ENCODE measurements at places on chromosomes 13 and 19.

DNA sequence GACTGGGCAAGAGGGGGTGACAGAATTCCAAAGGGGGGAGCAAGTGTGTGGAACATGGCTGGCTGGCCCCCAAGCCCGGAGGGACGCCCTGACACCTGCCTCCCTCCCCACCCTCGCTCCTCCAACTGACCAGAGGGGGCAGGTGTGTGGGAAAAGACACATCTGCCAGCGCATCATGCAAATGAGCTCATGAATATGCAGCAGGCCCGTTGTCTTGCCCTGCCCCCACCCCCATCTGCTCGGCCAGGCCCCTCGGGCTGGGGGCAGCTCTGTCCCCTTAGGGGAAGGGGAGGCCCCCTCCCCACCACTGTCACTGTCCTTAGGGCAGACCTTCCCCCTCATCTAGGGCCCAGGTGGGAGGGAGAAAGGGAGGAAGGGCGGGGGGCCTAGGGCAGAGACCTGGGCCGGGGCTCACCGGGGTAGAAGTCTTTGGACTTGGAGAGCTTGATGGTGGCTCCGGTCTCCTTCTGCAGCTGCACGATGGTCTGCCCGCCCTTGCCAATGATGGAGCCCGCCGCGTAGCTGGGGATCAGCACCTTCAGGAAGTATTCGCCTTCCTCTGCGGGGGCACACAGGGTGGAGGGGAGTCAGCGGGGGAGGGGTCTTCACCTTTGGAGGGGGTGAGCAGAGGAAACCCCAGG lies 12.9 kb downstream of the NOVA2 start:
- no peak for DNase-seq

DNA sequence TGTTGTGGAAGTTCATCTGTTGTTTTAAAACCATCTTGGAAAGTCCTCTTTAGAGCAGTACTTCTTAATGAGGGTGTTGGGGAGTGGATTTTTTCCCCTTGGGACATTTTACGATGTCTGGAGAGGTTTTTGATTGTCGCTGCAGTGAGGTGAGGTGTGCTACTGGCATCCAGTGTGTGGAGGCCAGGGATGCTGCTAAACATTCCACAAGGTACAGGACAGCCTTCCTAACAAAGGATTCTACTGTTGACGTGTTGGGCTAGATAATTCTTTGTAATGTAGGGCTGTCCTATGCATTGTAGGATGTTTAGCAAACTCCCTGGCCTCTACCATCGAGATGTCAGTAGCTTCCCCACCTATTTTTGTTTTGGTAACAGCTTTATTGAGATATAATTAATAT lies 33.3 kb downstream of the NAA16 start:
- DNase-seq = no peak

GRCh38 chr19:48696353-48697010 lies 711 bp downstream of the FUT2 start:
- no peak for DNase-seq

DNA sequence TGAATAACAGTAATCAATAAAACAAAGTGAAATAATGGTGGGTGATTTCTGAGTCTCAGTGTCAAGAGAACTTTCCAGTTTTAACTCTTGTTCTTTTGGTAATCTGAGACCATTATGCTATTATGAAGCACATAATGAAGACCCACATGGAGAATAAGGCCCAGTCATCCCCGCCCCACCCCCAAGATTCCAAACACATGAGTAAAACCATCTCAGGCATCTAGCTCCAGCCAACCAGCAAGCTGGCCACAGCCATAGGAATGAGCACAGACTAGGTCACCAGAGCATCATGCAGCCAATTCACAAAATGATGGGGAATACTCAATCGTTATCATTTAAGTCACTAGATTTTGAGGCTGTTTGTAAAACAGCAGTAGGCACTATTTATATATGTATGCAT lies 1769.0 kb upstream of the PCDH20 start:
- no peak for DNase-seq

DNA sequence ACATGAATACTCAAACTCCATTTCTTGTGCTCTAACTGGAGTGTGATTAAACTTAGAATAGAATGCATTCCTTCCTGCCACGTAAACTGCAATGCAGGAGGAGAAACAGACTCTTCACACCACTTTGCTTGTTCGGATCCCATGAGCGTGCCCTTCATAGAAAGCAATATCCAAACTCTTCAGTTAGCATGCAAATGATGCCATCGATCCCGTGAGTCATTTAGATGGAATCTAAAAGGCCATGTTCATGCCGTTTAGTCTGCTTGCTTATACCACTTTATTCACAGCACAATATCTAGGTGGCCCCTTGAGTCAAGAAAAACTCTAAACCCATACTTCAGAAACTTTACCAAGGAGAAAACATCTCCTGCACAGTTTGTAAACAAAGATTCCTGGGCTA lies 225.8 kb downstream of the OXGR1 start:
- no peak for DNase-seq

- DNase-seq = peak; percentile 76
Observed at GRCh38 chr19:23762884-23763711, 4.4 kb upstream of the ZNF681 start.

DNA sequence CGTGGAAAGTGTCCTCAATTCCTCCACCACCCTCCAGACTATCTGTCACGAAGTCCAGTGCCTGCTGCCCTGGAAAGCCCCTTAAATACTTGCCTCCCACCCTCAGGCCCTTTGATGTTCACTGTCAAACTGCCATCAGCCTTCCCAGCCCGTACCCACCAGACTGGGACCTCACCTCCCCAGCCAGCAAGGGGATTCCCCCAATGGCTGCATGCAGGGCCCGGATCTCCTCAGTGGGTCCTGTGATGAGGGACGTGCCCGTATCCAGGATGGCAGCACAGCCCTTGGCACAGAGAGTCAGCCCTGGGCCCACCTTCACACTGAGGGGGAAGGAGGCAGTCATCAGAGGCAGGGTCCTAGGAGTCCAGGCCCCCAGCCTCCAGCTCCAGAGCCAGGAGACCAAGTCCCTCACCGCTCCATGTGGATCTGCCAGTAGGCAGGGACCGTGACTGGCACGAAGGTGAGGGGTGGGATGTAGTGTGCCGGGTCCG lies 6.1 kb downstream of the NAPSA start:
- DNase-seq = no peak

- no peak for DNase-seq
Observed at GRCh38 chr19:39156326-39157230, 31.0 kb downstream of the PAK4 start.

GRCh38 chr13:22235950-22236290 lies 565.0 kb downstream of the FGF9 start:
- DNase-seq = no peak

- DNase-seq = no peak
Observed at GRCh38 chr13:101774393-101774792, 321.9 kb downstream of the ITGBL1 start.

DNA sequence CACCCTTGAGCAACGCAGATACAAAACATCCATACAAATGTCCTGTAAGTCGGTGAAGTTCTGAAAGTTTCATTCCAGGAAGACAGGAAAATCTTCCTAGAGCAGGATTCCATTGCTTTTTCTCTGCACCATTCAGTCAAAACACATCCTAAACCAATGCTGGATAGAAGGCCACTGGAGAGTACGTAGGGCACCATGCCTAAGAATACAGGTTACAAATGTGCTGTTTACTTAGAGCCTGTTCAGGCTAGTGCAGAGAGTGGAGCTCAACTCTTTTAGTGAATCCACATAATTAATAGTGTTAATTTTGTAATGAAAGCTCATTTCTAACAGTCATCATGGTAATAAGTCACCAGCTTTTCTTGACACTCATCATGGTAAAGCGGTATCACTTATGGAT lies 187.6 kb downstream of the NHLRC3 start:
- DNase-seq = no peak

DNA sequence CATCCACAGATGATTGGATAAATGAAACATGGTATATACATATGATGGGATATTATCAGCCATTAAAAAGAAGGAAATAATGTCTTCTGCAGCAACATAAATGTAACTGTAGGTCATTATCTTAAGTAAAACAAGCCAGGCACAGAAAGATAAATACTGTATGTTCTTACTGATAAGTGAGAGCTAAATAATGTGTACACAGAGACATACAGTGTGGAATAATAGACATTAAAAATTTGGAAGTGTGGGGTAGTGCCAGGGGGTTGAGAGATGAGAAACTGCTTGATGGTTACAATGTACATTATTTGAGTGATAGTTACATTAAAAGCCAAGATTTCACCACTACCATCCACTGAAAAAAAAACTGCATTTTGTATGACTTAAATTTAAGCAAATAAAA lies 26.0 kb upstream of the GPC6 start:
- DNase-seq = no peak

DNA sequence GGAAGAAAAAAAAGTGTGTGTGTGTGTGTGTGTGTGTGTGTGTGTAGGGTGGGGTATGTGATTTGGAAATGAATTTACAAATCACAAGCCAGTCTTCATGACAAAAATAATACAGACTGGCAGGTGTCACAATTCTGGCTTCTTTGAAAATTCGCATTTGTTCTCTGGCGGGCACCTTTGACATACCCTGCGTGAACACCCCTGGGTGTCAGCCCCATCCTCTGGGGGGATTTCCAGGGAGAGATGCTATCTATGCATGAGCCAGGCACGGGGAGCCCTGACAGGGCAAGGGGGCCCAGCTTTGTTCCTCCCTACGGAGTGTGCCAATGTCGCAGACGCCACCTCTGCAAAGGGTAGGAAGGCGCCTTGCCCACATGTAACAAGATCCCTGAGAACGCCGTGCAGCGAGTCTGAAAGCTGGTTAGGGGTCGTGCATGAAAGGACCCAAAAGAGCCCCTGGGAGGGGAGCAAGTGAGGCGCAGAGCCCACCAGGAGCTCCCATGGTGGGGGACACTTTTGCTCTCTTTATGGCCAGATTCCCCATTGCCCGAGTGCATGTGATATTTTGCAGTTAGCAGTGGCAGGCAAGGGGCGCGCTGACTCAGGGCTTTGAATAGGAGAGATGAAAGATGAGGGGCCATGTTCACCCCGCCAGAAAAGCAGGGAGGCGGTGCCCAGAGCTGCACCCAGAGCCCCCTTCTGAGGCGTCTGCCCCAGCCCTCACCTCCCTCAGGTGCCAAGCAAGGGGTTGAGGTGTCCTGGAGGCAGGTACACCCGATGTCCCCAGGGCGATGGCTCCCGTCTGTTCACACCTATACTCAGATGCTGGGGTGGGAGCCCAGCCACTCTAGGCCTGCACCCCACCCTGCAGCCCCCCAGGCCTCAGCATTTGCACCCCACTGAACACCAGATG lies 45.3 kb downstream of the KLF2 start:
- peak; percentile 61 for DNase-seq

DNA sequence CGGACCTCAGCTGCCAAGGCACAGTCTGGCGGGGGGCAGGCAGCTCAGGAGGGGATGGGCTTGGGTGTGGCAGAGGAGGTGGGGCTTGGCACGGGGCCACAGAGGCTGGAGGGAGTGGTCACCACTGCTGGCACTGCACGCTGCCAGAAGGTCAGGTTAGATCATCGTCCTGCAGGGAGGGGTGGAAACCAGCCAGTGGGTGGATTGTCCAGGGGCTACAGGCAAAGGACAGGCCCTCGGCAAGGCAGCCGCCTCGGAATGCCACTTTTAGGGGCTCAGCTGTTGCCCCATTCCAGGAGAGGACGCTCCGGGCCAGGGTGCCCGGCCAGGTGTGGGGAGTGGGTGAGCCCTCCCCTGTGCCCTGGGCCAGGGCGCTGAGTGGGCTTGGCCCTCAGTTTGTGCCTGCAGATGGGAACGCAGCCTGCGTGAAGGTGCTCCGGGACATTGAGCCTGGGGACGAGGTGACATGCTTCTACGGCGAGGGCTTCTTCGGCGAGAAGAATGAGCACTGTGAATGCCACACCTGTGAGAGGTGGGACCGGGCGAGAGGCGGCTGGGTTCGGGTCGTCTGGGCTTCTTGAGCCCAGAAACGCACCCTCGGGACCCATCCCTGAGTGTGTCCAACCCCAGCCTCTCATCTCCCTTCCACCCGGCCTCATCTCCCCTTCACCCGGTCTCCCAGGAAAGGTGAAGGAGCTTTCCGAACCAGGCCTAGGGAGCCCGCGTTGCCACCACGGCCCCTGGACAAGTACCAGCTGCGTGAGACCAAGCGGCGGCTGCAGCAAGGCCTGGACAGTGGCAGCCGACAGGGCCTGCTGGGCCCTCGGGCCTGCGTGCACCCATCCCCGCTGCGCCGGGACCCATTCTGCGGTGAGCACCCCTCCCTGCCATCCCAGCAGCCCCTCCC lies 6.4 kb downstream of the KMT5C start:
- DNase-seq = no peak

GRCh38 chr19:19637523-19638251 lies 5.8 kb downstream of the GMIP start:
- DNase-seq = no peak

DNA sequence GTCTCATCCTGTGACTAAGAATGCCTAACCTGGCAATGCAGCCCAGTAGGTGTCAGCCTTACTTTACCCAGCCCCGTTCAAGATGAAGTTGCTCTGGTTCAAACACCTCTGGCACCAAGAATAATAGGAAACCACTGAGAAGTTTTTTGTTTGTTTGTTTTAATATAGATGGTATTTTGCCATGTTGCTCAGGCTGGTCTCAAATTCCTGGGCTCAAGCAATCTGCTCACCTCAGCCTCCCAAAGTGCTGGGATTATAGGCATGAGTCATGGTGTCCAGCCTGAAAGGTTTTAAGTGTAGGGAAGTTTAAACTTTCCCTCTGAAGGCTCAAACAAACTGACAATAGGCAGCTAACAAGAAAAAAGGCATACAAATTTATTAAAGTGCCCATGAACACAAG lies 51.2 kb upstream of the ABCC4 start:
- no peak for DNase-seq

GRCh38 chr19:16202320-16203255 lies 4.9 kb downstream of the AP1M1 start:
- DNase-seq = no peak

GRCh38 chr13:113420232-113420631 lies 33.1 kb downstream of the ADPRHL1 start:
- DNase-seq = no peak

GRCh38 chr13:60016229-60016628 lies 147.5 kb downstream of the DIAPH3 start:
- no peak for DNase-seq

DNA sequence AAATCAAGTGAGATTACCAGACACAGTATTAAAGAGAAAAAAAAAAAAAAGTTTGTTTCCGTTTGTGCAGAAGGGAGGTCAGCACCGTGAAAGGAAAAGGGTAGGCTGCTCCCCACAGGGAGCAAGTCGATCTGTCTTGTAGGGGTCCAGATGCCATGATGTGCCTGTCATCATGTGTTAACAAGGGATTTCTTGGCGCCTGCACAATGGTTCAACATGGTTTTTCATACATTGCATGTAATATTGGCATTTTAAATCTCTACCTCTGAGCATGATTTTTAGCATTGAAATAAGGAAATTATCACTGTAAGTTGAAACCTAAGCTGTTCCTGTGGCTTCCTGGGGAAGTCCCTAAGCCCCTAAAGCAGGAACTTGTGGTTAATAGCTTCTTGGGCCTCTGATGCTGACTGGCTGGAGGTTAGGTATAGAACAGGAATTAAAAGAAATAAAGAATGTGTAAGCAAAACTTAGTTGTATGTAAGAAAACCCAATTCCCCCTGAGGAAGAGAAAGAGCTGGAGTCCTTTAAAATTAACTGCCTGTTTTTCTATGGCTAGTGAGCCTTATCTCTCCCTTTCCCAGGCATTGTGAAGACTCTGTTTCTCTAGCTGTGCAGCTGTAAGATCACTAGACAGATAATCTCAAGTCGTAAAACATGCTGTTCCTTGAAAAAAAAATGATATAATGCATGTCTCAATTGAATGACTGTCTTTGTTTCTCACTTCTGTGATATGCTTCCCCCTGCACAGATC lies 7.4 kb upstream of the FCGBP start:
- peak; percentile 31 for DNase-seq

- DNase-seq = no peak
Observed at GRCh38 chr13:29448174-29448573, 147.3 kb downstream of the SLC7A1 start.

Data from activated effector memory CD4-positive, alpha-beta T cell treated with Interleukin-2 at 50 U/mL for 16 hours (primary cell).